ENCODE measurements at places on chromosomes 4 and X.

- DNase-seq, result no peak
Observed at GRCh38 chr4:38210396-38211114, 250.4 kb downstream of the PTTG2 start.

GRCh38 chr4:169249214-169249973 is 21.4 kb downstream of the SH3RF1 start:
- DNase-seq, result no peak

GRCh38 chr4:148649652-148650331 is 207.6 kb upstream of the NR3C2 start:
- no peak for DNase-seq

DNA sequence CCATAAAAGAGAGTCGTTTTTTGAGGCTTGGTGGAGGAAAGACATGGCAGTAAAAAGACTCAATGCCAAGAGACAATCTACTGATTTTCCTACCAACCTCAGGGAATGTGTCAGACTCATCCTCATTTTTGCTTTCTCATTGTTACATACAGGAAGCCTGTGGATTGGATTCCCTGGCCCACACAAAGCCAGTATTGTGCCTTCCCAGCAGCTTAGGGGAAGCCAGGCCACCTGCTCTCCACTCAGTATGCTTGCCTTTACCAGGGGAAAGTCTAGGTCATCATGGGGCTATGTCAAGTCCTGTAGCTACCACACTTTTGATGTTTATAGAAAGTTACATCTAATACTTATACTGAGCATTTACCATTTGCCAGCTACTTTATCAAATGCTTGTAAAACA is 11.0 kb downstream of the BMX start:
- no peak for DNase-seq

DNA sequence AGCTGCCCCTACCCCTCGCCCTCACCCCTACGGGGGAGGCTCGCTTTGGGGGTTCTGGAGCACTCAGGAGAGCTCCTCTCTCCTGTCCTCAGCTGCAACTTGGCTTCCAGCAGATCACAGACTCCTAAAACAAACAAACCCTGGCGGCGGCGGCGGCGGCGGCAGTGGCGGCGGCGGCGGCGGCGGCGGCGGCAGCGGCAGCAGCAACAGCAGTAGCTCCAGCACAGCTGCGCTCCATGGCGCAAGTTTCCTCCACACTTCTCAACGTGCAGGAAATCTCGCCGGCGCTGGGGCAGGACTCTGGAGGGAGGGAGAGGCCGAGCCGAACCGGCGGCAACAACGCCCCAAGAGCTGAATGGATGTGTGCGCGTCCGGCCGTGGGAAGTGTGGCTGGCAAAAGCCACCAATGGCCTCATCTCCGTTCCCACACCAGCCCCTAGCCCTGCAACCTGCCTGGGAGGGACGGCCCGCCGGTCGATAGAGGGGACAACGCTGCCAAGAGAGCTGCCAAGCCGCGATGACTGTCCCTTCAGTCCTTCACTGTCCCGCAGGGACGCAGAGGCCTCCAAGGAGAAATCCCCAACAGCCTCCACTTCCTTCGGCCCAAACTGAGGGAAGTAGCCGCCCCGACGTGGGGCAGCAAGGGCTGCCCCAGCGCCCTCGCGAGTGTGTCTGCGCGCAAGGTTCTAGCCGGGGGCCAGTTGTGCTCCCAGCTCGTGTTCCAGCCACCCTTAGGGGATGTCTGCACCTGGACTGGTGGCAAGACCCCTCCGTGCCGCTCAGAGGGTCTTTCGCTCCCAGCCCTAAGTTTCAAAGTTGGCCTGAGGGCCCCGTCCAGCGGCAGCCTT is 775 bp downstream of the SHROOM4 start:
- DNase-seq, result no peak

- DNase-seq, result peak; percentile 69
Observed at GRCh38 chrX:124406294-124407014, 60.1 kb downstream of the SH2D1A start.

GRCh38 chrX:48493890-48494364 is 14.9 kb upstream of the PORCN start:
- DNase-seq, result peak; percentile 35

DNA sequence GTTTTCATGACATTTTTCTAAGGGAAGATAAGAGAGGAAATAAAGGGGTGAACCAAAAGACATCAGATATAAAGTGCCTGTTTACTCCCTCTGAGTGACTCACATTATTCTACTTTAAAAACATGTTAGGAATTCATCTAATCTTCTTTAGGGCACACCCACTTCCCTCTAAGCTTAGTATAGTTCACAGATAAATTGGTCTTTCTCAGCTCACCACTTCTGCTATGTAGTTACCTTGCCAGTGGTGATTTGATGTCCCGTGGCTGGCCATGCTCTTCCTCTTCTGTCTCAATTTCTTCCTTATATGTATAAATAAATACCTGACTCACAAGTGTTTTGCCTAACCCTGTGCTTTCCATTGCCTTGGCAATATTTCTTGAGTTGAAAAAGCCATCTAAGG is 96.8 kb downstream of the PDLIM5 start:
- no peak for DNase-seq

DNA sequence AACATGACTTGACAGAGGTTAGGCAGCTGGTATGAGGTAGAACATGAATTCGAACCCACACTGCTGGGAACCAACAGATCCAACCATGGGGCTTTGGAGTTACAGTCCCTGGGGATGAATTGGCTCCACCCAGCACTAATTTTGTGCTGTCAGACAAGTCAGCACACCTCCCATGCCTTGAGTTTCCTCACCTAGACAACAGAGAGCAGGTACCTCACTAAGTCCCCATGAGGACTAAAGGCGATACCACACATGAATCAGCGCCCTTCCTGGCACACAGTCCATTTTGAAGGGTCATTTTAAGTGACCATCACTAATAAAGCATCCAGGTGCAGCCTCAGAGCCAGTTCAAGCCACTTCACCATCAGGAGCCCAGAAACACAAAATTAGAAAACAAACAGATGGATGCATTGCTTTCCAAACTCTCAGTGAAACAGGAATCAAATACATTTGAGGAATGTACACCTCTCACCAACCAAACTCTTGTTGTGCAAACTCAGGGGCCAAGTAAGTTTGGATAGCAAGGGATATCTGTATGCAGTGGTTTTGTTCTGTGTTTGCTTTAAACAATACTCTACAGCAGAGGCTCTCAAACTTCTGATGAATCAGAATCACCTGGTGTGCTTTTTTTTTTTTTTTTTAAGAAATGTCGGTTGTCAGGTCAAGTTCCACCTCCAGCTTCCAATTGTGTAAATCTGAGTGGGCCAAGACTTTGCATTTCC is 10.1 kb downstream of the IDS start:
- DNase-seq, result no peak

GRCh38 chrX:153974003-153974725 is 1.6 kb downstream of the TMEM187 start:
- no peak for DNase-seq

DNA sequence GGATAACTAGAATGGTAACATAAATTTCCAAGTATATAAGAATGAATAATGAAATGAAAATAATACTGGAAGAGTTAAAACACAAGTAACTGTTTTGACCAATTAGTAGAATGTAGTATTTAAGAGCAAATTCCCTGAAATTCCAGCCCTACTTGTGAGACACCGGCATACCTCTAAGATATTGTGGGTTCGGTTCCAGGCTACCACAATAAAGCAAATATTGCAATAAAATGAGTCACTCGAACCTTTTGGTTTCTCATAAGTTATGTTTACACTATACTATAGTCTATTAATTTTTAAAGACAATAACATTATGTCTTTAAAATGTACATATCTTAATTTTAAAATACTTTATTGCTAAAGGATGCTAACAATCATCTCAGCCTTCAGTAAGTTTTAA is 15.2 kb upstream of the IQCM start:
- DNase-seq, result no peak

GRCh38 chrX:115427861-115428410 is 133.0 kb upstream of the PLS3 start:
- DNase-seq, result no peak

DNA sequence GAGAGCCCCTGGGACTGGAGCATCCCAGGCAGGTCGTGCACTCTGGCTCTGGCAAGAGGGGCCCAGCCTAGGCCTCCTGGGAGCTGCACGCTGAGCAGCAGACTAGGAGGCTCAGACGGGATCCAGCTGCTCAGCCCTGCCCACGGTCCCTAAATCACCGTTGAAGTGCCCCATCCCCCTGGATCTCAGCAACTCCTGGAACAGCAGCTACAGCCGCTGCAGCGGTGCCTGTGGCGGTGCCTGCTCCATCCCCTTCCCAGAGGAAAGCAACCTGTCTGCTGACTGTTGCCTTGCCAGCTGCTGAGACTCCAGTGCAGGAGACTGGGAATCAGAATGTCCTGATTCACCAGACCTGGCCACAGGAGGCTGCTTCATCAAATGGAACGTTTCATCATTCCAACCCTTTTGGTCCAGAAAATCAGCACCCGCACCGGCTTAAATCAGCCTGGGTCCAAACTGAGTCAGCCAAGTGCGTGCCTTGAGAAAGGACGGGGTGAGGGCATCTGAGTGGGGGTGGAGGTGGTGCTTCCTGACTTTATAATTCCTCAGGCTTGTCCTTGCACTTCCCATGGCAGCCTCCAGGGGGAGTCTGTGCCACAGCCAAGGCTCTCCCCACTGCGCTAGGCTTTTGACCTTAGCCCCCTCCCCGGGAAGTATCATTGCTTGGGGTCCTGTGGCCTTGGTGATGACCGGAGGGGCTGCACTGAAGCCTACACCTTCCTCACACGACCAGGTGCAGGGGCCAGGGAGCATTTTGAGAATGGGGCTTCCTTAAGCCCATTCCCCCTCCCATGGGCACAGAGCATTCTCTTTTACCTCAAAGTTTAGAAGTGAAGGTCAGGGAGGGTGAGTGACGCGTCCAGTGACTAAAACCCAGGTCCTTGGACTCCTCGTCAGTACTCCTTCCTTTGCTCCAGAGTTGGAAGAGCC is 6.5 kb downstream of the ZNF185 start:
- no peak for DNase-seq

DNA sequence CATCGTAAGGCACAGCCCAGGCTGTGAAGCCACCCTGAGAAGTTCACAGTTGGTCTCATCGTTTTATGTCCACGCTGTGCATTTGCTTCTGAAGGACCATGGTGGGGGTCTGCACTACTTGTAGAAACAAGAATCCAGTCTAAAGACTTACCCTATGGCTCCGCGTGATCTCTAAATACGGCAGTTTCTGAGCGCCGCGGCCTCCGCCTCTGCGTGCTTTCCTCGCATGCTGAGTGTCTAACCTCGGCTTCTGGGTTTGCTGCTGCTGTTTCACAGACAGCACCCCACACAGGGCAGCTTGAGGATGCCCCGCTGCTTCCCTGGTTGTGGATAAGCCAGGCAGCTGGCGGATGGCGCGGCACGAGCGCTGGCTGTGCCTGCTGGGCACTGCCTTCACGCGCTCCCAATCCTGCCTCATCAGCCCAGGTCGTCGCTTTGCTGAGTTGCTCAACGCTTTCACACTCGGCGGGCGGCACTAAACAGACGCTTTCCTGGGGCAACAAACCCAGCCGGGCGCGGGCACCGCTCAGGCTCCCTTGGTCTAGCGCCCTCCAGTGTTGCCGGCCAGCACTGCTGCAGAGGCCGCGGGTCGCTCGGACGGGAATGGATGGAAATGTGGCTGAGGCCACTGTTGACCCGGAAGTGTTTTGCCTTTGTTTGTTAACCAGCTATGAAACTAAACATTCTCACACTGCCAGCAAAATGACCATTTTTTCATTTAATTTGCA is 39.2 kb downstream of the FGFRL1 start:
- DNase-seq, result no peak

GRCh38 chr4:93852680-93853079 is 24.1 kb downstream of the ATOH1 start:
- DNase-seq, result no peak

DNA sequence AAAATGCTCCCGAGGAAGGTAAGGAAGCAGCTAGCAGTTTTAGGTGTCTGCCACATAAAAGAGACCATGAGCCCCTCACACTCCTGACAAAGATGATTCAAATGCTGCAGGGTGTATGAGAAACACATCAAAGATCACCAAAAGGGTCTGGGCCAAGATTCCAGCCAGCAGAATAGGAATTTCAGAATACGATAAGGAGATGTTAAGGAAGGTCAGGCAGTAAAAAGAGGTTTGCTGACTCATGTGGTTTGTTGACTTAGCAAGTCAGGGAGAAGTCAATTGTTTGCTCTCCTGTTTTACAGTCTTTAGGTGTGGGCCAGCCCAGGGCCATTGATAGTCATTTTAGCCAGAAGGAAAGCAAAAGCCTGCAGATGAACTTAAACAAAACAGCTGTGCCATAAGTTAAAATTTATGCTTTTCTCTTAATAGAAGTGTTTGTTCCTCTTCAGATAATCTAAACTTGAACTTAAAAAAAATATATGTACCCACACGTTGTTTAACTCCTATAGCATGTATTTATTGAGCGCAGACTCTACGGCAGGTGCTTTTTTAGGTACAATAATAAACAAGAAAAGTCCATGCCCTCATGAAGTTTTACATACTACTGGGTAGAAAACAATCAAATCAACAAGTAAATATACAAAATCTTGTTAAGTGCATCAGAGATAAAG is 115.6 kb downstream of the CAMK2D start:
- DNase-seq, result no peak

- DNase-seq, result no peak
Observed at GRCh38 chrX:100677611-100678181, 33.7 kb downstream of the SRPX2 start.

GRCh38 chrX:42837747-42838146 is 59.8 kb upstream of the PPP1R2C start:
- DNase-seq, result no peak

- no peak for DNase-seq
Observed at GRCh38 chr4:76120199-76120598, 28.0 kb downstream of the NUP54 start.

GRCh38 chr4:110306303-110306702 is 107.9 kb upstream of the ELOVL6 start:
- no peak for DNase-seq

- DNase-seq, result no peak
Observed at GRCh38 chr4:104524591-104524990, 29.9 kb upstream of the CXXC4 start.

DNA sequence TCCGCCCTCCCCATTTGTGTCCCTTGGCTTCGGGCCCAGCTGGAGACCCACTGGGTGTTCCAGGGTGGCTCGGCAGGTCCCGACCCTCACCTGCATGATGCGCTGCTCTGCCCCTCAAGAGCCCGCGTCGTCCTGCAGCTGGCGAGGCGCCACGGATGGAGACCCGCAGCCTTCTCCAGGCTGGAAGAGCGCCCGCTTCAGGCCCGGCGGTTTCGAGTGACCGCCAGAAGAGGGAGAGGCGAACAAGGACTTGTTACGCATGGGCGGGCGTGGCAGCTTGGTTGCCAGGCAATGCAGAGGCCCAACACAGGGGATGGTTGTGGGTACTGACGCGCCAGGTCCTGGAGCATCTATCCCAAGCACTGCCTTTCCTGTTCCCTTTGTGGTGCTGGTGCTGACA is at the start of gene PDCL2:
Gene PDCL2 (minus strand): TSS at position 232 of the 400 bp plus-strand sequence. CDS start 136 bp downstream, at position 96.
- no peak for DNase-seq

- no peak for DNase-seq
Observed at GRCh38 chrX:6384921-6385320, 150.0 kb downstream of the VCX3A start.

DNA sequence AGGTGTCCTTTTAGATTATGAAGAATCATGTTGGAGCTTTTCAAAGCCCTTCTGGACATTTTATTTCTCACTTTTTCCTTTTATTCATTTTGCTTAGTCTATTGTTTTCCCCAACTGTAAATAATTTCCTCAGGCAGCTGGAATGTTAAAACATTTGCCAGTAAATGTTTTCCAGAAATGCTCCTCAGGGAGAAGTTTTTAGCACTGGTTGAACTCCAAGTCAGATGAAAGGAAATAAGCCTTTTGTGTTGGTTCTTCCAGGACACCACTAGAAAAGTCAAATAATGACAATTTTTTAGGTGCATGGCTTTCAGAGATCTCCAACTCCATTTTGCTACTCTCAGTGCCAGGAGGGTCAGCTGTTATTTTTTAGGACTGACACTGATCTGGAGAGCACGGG is 127.9 kb downstream of the IL13RA2 start:
- DNase-seq, result no peak

GRCh38 chr4:127586922-127587571 is 45.7 kb upstream of the INTU start:
- DNase-seq, result peak; percentile 16
